ENCODE measurements at places on chromosomes 3 and 15.

GRCh38 chr3:22555753-22556435 lies 647.2 kb upstream of the UBE2E2 start:
- DNase-seq = no peak

DNA sequence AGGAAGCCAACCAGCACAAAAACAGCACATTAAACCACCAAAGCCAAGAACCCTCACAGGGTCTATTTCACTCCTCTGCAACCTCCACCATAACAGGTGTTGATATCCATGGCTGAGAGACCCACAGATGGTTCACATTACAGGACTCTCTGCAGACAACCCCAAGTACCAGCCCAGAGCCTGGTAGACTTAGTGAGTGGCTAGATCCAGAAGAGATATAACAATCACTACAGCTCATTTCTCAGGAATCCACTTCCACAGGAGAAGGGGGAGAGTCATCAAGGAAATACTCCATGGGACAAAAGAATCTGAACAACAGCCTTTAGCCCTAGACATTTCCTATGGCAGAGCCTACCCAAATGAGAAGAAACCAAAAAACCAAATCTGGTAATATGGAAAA lies 168.1 kb upstream of the CD96 start:
- no peak for DNase-seq

DNA sequence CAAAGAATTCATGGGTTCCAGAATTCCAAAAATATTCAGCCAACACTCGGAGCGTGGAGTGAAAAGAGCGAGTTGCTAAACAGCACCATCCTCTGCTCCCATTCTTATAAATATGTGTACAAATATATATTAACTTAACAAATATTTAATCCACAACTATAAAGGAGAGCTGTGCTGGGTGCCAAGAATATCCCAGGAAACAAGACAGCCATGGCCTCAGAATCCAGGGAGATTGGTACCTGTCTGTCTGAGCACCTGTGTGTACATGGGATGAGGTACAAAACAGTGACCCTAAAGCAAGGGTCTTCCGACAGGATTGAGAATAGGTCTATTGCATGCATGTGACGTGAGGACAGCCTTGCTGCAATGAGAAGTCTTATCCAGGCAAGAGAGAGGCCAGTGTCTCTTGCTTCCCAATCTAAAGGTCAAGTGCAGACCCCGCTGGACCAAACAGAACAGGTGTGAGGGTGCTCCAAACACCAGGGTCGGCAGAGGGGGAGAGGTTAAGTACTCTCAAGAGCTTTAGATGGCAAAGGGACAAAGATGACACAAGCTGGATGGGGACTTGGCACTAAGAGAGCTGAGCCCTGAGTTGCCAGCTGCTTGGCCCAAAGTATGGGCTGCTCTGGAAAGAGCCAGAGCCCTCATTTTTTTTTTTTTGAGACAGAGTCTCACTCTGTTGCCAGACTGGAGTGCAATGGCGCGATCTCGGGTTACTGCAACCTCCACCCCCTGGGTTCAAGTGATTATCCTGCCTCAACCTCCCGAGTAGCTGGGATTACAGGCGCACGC lies 36.2 kb downstream of the HOMER2 start:
- DNase-seq = no peak

- DNase-seq = no peak
Observed at GRCh38 chr3:9253327-9253726, 3.9 kb upstream of the SRGAP3 start.

DNA sequence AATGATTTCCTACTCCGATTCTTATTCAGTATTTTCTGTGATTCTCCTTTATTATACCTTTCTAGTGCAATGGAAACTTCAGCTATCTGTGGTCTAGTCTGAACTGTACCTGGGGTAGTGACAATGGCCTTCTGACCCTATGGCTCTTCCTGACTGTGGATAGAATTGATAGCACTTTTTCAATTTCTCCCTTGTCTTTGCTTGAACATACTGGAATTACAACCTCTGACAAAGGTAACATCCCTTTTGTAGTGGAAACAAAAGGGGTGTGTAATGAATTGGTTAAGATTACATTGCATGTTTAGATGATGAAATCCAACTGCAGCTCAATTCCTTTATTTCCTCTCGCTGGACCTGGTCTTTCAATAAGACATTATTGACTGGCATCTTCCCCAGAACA lies 21.0 kb upstream of the SOX2 start:
- DNase-seq = no peak

- DNase-seq = no peak
Observed at GRCh38 chr15:75721923-75722870, 9.5 kb upstream of the CSPG4 start.

DNA sequence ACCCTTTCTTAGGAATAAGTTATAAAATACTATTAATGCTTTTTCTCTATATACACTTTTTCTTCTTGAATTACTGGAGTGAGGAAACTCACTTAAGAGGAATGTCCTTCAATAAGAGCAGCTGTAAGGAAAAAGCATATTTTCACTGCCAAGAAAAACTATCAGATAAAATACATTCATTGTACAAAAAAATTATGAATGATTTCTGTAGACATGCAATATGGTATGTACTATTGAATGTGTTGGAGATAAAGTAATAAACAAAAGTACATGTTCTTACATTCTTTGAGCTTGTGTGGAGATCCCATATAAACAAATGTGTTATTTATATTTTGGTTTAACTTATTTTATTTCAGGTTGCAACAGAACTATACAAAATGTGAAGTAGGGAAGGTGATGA lies 241.0 kb upstream of the ZNF717 start:
- no peak for DNase-seq

GRCh38 chr3:68088216-68088615 lies 433.8 kb upstream of the SUCLG2 start:
- DNase-seq = peak; percentile 9

DNA sequence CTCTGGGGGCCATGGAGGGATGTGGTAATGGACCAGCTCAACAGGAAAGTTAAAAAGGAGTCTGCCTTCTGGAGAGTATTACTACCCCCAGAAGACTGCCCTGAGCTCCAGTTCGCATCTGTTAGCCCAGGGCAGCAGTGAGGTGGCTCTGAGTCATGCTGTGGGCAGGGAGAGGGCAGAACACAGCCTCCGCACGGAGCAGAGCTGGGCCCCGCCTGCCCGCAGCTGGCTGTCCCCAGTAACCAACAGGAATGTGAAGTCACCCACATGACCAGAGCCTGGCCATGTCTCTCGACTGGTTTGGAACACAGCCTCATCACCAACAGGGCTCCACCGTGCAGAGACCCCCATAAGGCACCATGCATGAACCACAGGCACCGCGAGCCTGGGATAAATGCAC lies 62.1 kb downstream of the CYFIP1 start:
- DNase-seq = no peak

GRCh38 chr3:123100193-123100776 lies 33.5 kb downstream of the PDIA5 start:
- no peak for DNase-seq

DNA sequence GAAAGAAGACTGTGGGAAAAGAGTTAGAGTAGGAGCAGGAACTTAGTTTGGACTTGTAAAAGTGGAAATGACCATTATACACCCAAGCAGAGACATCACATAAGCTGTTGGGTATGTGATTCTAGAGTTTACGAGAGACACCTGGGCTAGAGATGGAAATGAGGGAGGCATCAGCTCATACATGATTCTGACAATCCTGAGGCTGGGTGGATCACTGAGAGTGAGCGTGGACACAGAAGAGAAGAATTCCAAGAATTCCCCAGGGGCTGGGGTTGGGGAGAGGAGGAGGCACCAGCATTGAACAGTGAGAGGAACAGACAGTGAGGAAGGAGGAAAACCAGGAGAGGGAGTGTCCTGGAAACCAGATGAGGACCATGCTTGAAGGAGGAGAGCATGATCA lies 113.5 kb downstream of the KCNAB1 start:
- DNase-seq = no peak

GRCh38 chr15:92149465-92149864 lies 244.2 kb upstream of the ST8SIA2 start:
- no peak for DNase-seq

- no peak for DNase-seq
Observed at GRCh38 chr15:101232677-101233076, 19.2 kb downstream of the CHSY1 start.

- no peak for DNase-seq
Observed at GRCh38 chr15:98904544-98904943, 103.0 kb downstream of the PGPEP1L start.

DNA sequence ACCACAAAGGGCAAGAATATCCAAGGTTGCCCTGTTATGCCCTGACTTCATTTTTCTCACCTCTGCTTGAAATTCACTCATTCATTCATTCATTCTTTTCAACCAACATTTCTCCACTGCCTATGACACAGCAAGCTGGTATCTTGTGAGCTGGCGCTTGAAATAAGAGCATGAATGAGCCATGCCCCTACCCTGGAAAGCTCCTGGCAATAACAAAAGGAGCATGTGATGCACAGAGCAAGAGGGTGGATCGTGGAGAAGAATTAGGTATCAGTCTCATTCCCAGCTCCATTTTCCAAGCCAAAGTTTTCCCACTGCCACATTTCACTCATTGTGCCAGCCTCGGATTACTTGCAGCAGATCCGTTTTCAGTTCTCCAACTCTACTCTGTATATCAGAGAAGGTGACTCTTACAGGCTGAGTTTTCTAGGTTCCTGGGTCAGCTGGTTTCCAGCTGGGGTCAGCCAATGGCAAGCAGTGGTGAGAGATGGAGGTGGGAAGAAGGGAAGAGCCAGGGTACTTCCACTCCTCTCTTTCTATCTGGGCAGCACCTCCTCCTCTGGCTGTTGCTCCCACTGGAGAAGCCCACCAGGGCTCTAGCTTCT lies 144.8 kb downstream of the SUCLG2 start:
- DNase-seq = no peak

DNA sequence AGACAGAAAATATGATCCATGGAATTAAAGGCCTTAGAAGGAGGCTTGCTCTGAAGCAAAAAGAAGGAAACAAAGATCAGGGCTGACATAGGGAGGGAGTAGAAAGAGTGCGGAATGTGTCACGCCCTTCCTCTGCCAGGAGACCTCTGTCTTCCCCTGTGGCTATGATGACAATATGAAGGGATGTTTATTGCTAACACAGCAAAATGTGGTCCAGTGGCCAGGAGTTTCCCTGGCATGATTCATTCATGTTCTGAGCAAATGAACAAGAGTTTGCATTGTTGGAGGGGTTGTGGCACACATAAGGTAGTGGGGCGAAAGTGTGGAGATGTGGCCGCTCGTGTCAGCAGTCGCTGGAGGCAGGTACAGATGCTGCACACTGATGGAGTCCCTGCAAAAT lies 169.4 kb downstream of the SHQ1 start:
- DNase-seq = no peak

GRCh38 chr3:155007729-155008128 lies 72.4 kb upstream of the MME start:
- DNase-seq = no peak

DNA sequence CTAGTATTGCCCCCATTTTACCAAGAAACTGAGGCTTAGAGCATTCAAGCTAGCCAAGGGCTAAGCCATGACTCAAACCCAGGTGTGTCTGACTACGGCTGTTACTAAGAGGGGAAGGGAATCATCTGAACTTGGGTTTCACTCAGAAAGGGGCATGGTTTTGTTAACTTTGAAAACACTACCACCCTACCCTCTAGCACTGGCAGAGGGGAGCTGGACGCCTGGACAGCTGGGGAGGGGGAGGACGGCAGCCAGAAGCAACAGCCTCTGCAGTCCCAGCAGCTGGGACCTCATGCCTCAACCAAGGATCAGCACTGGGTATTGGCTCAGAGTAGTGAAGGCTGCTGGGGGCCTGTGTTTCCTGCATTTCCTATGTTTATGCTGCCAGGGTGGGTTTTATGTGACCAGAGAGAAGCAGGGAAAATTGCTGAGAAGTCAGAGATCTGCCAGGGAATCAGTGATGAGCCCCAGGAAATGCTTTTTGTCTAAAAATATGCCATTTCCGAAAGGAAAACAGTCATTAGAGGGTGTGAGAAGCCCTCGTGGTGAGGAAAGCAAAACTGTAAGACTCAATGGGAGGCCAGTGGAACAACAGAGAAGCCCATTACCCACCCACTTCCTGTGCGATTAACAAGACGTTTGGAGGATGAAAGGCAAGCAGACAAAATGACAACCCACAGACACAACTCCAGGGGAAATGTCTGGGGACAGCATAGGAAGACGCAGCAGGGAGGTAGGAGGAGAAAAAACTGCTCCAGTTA lies 41.2 kb downstream of the LIPC start:
- no peak for DNase-seq

Measured in stimulated activated CD4-positive, alpha-beta T cell treated with anti-CD3 and anti-CD28 coated beads, Interleukin-12 subunit alpha, Interleukin-12 subunit beta, amount 100 ng/mL, for 48 hours (primary cell).